Muscle of leg (tissue), 16 donors: ENCODE measurements at places on chromosomes 7 and 10.

- peak; percentile 68 for DNase-seq
These were observed 165.1 kb downstream of the SH3PXD2A start for GRCh38 chr10:103690281-103690680.

GRCh38 chr10:18822156-18822555 is 162.9 kb downstream of the ARL5B start:
- DNase-seq, result peak; percentile 45

- no peak for DNase-seq
These were observed 20.1 kb upstream of the NMT2 start for GRCh38 chr10:15188603-15189002.

DNA sequence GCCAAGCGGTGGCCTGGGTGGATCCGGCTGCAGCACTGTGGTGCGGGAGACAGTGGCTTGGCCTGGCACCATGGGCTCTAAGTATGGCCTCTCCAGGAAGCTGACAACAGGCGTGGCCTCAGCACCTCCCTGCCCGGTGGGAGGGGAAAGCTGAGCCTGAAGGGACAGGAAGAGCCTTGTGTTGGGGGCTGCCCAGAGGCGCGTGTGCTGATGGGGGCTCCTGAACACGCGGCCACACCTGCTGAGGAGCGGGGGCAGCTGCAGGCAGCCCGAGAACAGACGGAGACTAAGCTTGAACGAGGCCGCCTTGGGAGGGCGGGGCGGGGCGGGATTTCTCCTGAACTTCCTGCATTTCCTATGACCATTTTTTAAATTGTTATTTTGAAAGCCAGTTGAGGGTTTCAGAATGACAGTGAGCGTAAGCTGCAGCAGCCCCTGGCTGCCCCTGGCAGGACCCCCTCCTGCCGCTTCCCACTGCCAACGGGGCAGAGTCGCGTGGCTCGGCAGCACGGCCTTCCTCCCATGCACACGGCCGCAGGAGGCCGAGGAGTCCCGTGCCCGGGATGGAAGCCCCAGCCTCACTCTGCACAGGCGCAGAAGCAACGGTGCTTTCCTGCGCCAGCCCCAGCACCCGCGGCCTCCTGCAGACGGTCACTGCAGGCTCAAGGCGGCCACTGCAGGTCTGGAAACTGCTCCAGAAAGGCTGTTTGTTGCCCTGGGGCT is 43.2 kb downstream of the DPYSL4 start:
- peak; percentile 30 for DNase-seq

DNA sequence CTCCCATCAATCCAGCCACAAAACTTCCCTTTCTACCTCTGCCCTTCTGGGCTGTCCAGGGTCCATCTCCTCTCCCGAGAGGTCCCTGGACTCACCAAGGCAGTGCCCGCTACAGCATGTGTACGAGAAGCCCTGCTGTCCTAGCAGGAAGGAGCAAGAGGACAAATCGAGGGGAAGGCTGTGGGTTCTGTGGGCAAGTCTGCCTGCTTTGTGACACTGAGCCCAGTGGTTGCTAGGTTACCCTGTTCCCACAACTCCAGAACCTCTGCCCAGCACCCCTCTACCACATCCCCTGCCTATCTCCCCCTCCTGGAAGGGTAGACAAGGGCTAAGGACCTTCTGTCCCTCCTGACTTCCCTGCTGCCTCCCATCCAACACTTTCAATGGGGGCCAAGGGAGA is at the start of gene TBATA:
TBATA (minus strand) TSS at position 188 of the 400 bp plus-strand sequence. CDS start 1,998 bp downstream, outside the sequence.
- no peak for DNase-seq

DNA sequence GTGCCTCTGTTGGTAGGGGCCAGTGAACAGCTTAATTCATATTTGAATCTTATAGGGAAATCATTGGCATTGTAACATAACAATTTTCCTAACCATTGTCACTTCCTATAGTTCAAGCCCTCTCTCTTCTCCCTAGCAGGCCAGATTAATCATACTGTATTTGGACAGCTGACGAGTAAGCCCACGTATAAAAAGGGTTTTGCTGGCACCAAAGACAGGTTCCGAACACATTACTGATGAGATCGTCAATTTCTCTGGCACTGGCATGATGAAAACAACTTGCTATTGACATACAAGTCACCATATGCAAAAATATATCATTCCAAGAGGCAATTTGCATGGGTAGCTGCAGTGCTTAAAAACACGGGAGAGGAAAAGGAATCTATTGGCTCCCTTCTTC is 891.1 kb upstream of the AUTS2 start:
- no peak for DNase-seq

GRCh38 chr7:80098795-80099194 is 35.8 kb upstream of the GNAI1 start:
- no peak for DNase-seq

DNA sequence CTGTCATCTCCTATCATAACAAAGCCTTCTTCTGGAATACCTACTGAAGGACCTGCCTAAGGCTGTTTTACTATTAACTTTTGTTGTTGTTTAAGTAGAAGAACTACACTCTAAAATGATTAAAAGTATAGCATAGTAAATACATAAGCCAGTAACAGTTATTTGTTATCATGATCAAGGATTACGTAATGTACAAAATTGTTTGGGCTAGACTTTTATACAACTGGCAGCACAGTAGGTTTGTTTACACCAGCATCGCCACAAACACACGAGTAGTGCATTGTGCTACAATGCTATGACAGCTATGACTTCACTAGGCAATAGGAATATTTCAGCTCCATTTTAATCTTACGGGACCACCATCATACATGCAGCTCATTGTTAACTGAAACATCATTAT is 169.1 kb downstream of the LRRN3 start:
- no peak for DNase-seq

DNA sequence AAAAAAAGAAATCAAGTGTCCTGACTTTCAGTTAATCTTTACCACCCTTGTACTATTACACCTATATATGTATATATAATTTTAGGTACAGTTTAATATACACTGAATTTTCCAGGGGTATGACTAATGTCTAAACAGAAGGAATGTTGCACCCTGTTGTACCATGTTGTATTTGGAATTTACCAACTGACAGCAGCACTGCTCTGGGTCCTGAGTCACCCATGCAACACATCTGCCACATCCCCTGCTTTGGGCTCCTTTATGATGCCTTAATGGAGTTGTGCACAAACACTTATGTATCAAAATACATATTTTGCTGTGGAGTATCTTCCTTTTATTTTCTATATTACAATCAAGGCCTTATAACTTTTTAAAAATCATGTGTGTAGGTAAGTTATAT is 21.2 kb downstream of the YAE1 start:
- DNase-seq, result no peak

DNA sequence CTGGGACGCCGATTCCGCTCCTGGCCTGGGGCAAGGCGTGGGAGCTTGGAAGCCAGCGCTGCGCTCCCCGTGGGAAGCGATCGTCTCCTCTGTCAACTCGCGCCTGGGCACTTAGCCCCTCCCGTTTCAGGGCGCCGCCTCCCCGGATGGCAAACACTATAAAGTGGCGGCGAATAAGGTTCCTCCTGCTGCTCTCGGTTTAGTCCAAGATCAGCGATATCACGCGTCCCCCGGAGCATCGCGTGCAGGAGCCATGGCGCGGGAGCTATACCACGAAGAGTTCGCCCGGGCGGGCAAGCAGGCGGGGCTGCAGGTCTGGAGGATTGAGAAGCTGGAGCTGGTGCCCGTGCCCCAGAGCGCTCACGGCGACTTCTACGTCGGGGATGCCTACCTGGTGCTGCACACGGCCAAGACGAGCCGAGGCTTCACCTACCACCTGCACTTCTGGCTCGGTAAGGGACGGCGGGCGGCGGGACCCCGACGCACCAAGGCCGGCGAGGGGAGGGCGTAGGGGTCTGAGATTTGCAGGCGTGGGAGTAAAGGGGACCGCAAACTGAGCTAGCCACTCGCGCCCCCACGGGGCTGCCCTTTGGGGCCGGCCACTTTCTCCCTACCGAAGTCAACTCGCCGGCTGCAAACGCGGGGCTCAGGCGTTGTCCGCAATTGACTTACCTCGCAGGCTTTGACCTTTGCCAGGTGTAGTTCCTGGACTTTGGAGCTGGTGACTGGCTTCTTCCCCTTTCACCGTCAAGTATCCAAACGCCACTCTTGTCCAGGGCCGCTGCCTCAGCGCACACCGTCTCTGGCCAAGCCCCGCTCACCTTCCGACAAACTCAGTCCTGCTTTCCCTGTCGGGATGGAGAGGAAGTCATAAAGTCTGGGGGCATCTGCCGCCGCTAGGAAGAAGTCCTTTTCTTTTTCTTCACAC is at the start of gene SCIN:
SCIN (plus strand) TSS at position 187 of the 928 bp plus-strand sequence; CDS start at position 254, 67 bp downstream.
- peak; percentile 29 for DNase-seq

DNA sequence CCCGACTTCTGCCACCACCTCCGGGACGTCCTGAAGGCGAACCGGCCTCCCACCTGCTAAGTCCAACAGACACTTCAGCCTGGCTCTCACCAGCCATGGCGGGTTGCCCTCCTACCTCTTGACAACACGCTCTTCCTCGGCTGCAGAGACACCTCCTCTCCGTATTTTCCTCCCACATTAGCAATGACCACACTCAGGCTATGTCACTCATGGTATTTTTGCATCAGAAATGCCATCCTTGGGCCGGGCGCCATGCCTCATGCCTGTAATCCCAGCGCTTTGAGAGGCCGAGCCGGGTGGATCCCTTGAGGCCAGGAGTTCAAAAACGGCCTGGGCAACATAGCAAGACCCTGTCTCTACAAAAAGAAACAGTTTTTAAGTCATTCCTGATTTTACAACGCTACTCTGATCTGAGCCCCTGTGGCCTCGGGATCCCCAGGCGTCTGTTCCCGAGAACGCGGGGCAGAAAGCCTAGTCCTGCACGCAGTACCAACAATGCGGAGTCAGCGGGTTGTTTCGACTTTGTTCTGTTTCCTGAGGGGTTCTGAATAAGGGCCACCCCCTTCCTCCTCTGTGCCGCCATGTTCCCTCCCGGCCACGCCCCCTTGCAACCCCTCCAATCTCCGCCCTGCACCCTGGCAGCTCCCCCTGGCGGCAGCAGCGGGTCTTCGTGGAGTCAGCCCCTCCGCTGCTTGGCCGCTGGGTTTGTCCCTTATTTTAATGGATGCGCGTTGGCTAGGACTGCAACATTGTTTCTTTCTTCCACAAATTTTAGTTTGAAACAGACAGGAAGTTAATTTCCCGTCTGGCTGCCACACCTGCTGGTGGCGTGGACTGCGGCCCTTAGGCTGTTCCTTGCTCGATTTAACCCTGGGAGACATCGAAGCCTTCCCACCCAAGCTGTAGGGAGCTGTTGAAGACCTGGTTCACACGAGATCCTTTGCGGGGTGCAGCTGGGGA is 9.7 kb upstream of the ZFAND2A start:
- peak; percentile 89 for DNase-seq

GRCh38 chr7:91504919-91505318 is 240.7 kb downstream of the FZD1 start:
- DNase-seq, result no peak
